Cortex of kidney (tissue), 1 donor: ENCODE measurements at places on chromosomes 13 and 19.

DNA sequence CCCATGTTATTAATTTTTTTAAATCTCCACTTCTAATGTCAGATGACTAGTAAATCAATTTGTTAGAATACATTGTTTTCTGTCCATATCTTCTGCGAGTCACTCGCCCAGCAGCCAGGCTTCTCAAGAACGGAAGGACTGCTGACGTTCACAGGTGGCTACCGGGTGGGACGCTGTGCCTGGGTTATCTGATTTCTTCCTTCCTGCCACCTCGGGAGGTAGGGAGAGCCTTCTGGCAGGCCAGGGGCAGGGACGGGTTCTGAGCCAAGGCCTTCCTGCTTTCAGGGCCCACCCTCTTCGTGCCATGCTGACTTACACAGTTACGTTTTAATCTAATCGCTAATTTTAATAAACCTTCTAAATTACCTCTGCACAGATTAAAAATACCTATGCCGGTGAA, 7.9 kb upstream of the C1QTNF9 start:
- DNase-seq, result no peak

DNA sequence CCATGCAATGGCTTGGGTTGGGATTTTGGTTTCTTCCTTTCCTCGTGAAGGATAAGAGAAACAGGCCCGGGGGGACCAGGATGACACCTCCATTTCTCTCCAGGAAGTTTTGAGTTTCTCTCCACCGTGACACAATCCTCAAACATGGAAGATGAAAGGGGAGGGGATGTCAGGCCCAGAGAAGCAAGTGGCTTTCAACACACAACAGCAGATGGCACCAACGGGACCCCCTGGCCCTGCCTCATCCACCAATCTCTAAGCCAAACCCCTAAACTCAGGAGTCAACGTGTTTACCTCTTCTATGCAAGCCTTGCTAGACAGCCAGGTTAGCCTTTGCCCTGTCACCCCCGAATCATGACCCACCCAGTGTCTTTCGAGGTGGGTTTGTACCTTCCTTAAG, 24.1 kb downstream of the SPC24 start:
- no peak for DNase-seq

- no peak for DNase-seq
Observed at GRCh38 chr19:920051-920864, 3.1 kb downstream of the KISS1R start.

- no peak for DNase-seq
Observed at GRCh38 chr13:48175185-48175584, 57.8 kb upstream of the ITM2B start.

- no peak for DNase-seq
Observed at GRCh38 chr19:41621226-41621625, 5.6 kb downstream of the CEACAM4 start.

DNA sequence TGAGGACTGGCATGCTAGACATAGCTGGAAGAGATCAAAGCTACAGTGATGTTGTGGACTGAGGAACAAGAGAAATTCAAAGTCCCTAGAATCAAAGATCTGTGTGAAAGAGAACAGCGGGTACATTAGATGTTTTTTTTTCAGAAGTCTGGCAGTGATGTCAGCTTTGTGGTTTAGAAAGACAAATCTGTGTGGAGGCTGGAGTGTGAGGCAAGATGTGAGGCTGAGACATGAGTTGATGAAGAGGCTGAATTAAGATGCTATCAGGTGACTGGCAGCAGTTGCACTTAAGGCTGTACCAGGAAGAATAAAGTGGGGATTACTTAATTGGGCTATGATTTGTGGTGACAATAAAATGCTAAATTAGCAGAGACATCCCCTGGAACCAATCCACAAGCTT, 46.5 kb downstream of the DNAJC3 start:
- no peak for DNase-seq

- no peak for DNase-seq
Observed at GRCh38 chr13:75216038-75216437, 265.9 kb downstream of the TBC1D4 start.

DNA sequence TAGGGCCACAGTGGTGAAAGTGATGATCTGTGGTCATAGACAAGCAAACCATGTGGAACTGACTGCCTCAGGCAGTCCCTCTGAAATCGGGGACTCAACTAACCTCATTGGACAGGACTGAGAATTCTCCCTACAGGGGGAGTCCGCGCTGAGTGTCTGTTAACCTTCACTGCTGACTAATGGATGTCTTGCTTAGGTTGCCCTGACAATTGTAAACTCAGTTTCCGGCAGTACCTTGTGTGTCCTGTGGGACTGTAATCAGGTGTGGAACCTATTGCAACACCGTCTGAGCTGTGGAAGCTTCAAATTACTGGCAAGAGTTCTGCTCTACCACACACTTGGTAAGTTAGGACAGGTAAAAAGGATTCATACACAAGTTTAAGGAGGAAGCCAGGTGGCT, 21.8 kb downstream of the ZNF77 start:
- DNase-seq, result no peak

DNA sequence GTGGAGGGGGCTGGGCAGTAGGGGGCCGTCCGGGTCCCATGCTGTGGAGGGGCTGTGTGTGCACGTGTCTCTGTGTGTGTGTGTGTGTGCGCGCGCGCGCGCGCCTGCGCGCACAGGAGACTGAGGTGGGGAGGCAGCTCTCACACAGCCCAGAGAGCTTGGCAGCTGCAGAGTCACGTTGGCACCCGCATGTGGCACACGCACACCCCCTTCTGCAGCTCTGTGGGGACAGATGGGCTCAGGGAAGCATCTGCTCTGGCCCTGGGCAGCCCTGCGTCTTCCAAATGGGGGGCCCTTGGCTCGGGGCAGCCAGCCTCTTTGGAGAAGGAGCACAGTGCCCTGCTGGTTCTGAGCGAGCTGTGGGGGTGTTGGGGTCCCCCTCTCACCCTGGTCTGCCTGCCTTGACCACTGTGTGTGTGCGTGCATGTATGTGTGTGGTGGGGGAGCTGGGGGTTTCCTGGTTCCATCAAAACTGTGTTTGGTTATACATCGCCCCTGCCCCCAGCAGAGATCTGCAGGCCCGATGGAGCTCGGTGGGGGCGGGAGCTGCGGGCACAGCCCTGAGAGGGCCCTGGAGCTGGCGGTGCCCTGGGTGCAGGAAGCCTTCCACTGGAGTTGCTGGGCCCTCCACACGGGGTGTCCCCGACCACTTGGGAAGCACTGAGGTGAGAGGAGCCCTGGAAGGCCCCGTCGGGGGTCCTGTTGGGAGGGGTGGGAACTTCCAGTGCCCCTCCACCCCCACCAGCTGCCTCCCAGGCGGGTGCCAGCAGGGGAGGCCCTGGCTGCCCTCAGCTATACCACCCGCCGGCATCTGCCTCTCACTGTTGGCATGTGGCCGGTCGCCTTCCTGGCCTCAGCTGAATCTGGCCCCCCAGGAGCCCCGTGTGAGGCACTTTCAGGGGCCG, 67.1 kb downstream of the KDM4B start:
- DNase-seq, result no peak

- no peak for DNase-seq
Observed at GRCh38 chr19:2145831-2146241, 5.5 kb downstream of the AP3D1 start.

- no peak for DNase-seq
Observed at GRCh38 chr13:97329331-97329730, 104.6 kb upstream of the RAP2A start.

DNA sequence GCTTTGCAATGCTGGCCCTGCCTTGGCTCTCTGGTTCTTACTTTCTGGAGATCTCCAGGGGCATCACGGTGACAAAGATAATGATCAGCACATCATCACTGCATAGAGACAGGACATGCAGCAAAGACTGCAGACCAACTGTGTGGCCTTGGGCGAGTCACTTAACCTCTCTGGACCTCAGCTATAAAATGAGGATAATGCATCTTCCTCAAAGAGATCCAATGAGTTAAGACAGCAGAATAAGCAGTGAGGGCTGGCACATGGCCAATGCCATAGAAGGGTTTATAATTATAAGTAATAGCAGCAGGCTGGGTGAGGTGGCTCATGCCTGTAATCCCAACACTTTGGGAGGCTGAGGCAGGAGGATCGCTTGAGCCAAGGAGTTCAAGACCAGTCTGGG, 2.4 kb downstream of the MAG start:
- no peak for DNase-seq
